Stimulated activated CD4-positive, alpha-beta T cell treated with anti-CD3 and anti-CD28 coated beads, Interleukin-2, amount 100 ng/mL, for 4 hours (primary cell): ENCODE measurements at places on chromosomes 4 and X.

GRCh38 chrX:71994601-71995000 is 84.0 kb downstream of the NHSL2 start:
- DNase-seq, result no peak

GRCh38 chr4:42843694-42844093 is 48.8 kb upstream of the GRXCR1 start:
- DNase-seq, result no peak

DNA sequence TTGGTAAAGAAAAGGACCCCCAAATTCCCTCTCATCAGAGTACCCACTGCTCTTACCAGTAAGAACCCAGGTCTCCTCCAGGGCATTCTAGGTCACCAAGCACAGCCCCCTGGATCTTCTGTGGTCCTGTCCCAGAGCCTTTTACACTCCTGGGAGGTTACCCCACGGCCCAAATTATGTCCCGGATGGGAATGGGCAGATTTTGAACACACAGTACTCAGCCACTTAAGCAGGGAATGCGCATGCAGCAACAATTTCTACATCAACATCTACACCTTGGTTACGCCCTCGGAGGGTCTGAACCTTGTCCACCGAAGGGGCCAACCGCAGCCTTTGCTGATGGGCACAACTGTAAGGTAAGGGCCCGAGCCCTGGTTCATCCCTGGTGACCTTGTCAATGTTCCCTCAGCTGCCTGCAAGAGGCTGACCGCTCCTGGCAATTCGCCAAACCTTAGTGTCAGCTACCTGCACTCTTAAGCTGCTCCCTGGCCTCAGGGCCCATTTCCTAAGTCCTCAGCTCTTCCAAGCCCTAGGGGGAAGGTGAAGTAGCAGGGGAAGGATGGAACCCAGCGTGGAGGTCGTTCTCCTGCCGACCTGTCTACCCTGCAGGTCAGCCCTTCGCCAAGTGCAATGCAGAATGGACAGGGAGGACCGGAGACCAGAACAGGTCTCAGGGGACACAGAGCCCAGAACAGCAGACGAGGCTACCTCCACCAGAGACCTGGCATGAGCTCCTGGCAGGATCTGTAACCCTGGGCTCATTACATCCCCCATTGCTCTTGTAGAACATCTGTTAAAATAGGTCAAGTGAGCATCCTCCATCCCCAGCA is 5.9 kb downstream of the TIMP1 start:
- DNase-seq, result no peak

DNA sequence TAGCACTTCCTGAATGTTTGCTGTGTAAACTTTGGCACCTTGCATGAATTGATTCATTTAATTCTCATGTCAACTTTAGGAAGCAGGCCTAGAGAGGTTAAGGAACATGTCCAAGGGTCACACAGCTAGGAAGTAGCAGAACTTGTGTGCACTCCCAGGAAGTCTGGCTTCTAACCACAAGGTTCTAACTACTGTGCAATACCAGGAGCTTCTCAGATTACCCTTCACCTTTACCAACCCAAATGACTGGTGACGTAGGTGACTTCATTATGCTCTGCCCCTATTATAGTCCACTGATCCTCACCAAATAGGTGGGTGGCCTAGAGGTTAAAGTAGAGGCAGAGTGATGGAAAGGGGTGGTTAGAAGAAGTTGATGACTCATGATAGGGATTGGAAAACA is 14.4 kb downstream of the AR start:
- no peak for DNase-seq

GRCh38 chr4:84905646-84906045 is 60.8 kb downstream of the WDFY3 start:
- DNase-seq, result no peak

- DNase-seq, result no peak
Observed at GRCh38 chrX:2642791-2643190, 48.3 kb upstream of the CD99 start.

- DNase-seq, result no peak
Observed at GRCh38 chr4:55132775-55133174, 7.4 kb upstream of the KDR start.

DNA sequence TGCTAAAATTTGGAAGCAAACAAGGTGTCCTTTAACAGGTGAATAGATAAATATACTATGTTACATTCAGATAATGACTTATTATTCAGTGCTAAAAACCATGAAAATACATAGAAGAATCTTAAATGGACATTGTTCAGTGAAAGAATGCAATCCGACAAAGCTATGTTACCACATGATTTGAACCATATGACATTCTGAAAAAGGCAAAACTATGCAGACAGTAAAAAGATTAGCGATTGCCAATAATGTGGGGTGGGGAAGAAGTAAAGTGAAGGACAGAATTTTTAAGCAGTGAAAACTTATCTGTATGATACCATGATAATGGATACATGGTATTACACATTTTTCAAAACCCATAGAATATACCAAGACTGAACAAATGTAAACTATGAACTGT is 926.9 kb downstream of the FAT4 start:
- DNase-seq, result no peak

- DNase-seq, result no peak
Observed at GRCh38 chrX:153638041-153638371, 9.0 kb upstream of the DUSP9 start.

DNA sequence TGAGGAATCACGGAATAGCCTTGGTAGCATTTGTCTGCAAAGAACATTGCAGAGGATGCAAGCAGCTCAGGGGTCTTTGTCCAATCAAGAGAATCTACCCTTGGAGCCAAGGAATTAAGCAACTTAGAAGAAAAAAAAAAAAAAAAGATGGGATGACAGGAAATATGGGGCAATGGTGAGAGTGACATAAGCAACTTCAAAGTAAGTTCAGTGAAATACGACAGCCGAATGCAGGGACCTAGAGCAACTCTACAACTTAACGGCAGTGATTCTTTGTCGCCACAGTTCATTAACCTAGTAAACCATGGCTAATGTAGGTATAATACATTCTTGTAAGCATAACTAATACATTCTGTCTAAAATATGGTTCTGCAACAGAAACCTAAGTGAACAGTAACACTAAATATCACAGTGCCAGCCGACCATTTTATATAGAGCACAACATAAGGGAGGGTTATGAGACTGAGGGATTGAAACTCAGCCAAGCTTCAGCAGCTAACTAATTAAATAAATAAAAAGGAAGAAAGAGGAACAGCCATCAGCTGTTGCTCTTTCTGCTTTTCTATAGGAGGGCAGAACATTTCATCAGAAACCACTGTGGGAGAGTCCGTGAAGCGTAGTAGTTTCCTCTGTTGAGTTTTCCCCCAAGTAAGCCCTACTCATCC is 74.7 kb downstream of the PPARGC1A start:
- no peak for DNase-seq

GRCh38 chr4:68349279-68349648 is 626 bp downstream of the YTHDC1 start:
- DNase-seq, result no peak

DNA sequence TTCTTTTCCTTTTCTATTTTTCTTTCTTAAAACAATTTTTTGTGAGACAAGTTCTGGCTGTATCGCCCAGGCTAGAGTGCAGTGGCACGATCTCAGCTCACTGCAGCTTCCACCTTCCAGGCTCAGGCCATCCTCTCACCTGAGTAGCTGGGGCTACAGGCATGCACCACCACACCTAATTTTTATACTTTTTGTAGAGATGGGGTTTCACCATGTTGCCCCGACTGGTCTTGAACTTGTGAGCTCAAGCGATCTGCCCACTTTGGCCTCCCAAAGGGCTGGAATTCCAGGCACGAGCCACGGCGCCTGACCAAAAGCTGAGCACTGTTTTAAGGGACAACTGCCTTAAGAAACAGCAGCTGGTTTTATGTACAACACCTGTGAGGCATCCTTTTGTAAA is 9.3 kb upstream of the NAT8L start:
- DNase-seq, result no peak

- DNase-seq, result no peak
Observed at GRCh38 chr4:114025176-114025777, 45.8 kb upstream of the ARSJ start.

GRCh38 chr4:185772391-185773093 is 39.5 kb downstream of the SORBS2 start:
- DNase-seq, result no peak

GRCh38 chrX:112800971-112801775 is 39.5 kb downstream of the AMOT start:
- DNase-seq, result no peak

- no peak for DNase-seq
Observed at GRCh38 chr4:180789929-180790328, 1453.3 kb upstream of the TENM3 start.

DNA sequence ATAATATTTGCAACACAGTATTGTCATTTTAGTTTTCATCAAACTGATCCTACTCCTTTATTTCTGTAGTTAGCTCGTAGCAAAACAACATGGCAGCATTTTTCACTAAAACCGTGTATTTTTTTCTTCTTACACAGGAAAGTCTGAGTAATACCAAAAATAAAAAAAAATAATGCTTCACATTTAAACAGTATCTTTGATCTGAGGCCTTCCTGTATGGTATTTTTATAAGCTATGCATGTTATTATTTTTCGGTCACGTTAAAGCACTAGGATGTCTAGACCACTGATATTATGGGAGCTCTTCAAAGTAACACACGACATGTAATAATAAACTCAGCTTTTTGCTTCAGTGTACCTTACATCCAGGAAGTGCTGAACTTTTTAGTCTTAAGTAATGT is 94.1 kb upstream of the SRD5A3 start:
- DNase-seq, result no peak

GRCh38 chr4:26953366-26953765 is 92.7 kb downstream of the STIM2 start:
- DNase-seq, result no peak

GRCh38 chr4:75844151-75844662 is 58.0 kb downstream of the PPEF2 start:
- DNase-seq, result no peak

- no peak for DNase-seq
Observed at GRCh38 chr4:145525291-145525740, 43.7 kb downstream of the SMAD1 start.

- DNase-seq, result no peak
Observed at GRCh38 chr4:25370242-25370641, 6.8 kb upstream of the ANAPC4 start.

DNA sequence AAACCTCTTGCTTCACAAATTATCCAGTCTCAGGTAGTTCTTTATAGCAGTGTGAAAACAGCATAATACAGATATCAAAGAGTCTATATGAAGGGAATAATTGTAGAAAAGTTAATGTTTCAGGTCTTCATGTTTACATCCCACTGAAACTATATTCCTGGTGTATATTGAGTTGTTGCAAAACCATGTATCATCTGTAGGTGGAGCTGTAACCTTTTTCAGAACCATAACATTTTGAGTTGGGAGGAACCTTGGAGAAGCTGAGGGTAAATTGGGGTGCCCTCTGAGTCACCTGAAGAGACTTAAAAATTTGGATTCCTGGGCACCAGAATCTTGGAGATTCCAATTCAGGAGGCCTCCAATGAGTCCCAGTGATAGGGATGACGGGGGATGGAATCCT is 51.9 kb upstream of the TAPT1 start:
- DNase-seq, result no peak

DNA sequence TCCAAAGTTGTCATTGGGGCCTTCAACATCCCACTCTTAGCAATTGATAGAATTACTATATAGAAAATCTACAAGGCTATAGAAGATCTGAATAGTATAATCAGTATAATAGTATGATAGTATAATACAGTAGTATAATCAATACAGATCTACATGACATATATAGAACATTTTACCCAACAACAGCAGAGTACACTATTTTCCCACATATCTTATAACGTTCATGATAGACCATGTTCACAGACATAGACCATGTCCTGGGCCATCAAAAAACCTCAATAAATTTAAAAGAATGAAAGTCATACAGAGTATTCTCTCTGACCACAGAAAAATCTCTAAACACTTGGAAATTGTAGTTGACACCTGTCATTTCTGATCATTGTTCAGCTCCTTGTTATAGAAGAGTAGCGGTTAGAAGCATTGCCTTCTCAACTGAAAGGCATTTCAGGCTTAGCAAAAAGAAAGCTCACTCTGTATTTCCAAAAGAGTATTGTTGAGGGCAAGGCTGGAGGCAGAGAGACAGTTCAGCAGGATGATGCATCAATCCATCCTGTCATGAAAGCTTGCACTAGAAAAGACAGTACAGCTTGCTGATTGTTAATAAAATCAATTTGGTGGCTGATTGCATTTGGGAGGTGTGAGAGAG is 38.8 kb upstream of the ARMCX5 start:
- no peak for DNase-seq

GRCh38 chr4:11079171-11079570 is 349.5 kb downstream of the HS3ST1 start:
- DNase-seq, result no peak

DNA sequence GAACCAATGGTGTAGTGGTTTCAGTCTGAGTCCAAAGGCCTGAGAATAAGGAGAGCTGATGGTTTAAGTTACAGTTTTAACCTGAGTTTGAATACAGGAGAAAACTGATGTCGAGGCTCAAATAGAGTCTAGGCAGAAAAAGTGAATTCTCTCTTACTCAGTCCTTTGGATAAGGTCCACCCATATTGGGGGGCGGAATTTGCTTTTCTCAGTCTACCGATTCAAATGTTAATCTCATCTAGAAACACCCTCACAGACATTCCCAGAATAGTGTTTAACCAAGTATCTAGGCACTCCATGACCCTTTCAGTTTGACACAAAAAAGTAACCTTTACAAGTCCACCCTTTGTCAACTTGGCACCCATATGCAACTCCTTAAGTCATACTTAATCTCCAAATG is 216.0 kb downstream of the GRID2 start:
- no peak for DNase-seq

DNA sequence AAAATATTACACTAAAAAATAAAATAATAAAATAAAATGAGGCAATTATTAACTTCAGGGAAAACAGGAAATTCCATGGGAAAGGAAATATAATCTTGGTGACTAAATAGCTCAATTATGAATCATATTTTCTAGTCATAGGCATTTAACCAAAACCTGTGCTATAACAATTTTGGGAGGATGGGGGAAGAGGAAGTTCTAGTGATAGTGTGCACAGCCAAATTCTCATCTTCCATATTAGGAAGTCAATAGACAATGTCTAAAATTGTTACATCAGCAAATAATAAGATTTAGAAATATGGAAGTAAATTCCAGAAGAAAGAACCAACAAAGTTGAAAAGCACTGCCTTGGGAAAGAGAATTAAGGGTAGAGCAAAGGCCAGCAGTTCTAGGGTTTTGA is 2.8 kb downstream of the AWAT2 start:
- no peak for DNase-seq

DNA sequence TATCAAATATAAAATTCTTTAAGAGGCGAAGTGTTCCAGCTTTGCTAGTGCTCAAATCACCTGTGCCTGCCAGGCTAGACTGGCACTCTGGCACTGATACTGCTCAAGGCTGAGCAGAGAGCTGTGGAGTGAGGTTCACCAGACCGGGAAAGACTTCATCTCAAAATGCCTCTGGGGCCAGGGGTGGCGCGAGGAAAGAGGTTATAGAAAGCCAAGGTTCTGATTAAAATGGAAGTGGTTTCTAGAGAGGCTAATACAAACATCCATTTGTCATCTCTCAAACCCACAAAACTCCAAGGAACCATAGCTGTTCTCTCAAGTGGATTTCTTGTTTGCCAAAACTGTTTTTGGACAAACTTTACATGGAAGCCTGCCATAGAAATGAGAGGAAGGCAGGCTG is 41.5 kb downstream of the F11 start:
- DNase-seq, result no peak
